ENCODE measurements at places on chromosomes 5 and 9.

- peak; percentile 2 for DNase-seq
These were observed 24.8 kb downstream of the SARDH start for GRCh38 chr9:133713150-133713959.

DNA sequence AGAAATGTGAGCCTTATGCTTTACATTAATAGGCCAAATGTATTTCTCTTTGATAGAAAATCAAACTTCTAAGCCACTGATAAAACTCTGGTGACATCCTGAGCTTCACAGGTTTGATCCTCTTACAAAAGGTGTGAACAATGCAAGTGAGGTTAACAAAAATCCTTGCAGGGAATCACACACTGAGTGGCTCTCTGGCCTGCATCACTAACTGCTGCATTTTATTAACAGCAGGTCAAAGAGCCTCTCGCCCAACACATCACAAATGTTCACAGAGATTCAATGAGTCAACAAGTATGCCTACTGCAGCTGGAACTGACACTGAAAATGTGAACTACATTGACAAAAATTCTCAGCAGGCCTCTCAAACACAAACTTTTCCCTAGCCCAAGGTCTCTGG is 122.3 kb downstream of the SEMA5A start:
- no peak for DNase-seq

GRCh38 chr5:129244478-129244877 is 149.9 kb downstream of the ISOC1 start:
- DNase-seq: no peak

DNA sequence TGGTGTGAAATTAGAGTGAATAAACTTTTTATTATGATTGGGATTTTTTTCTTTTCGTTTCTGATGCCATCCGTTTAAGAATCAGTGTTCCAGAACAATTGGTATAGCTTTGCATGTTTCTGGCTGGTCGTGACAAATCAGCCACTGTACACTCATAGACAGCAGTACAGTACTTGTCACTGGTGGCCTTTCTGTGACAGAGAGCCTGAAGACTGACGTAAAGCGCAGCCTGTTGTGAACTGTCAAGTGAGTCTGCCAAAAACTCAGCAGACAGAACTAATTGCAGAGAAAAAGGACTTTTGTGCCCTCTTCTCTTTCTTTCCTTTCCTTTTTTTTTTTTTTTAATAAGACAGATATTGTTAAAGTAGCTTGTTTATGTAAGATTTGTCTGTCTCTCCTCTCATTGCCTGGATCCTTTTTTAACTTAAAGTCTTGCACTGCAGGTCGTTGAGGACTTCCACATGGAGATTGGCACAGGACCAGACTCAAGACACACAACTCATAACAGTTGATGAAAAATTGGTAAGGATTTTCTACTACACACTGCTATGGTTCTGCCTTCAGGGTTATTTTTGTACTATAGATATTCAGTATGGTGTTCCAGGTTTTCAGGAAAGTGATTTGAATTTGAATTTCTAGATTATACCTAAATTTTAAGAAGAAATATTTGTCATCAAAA is 42.7 kb downstream of the NDUFS4 start:
- DNase-seq: no peak

- no peak for DNase-seq
These were observed 451.3 kb downstream of the LRRC70 start for GRCh38 chr5:63029891-63030290.

DNA sequence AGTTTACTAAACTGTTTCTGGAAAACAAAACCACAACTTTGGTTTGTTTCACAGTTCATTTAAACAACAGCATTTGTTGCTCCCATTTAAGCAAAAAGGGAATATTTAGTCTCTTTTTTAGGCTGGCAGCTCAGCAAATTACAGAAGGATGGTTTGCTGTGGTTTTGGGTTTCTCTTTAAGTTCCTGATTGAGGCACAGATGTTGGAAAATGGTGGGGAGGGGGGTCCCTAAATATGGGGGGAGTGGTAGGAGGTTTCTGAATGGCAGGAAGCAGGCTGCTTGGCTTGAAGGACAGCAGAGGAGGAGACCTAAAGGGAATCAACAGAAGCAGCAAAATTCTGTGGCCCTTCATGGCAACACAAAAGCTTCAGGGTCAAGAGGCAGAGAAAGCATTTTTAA is 263.4 kb downstream of the ZSWIM6 start:
- no peak for DNase-seq

- no peak for DNase-seq
These were observed 265.0 kb downstream of the GOLPH3 start for GRCh38 chr5:31909073-31909472.

DNA sequence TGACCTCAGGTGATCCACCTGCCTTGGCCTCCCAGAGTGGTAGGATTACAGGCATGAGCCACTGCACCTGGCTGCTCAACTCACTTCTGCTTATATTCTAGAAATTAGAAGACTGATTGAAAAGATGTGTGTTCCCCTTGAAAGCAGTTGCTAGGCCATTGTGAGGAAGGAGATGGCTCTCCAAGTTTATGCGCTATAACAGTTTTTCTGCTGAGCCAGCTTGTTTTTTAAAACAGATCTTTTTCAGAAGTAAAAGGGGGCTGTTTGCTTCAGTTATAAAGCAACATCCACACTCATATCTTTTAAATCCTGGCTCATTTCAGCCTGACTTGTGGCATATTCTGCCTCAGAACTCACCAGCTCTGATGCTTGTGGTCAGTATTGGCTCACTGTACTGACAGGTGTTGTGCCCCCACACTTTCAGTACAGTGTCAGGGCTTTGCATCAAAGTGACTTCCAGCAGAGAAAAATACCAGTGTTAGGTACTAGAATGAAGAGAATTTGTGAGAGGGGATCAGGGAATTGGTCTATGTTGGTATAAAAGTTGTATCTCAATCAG is 49.4 kb downstream of the NUP214 start:
- DNase-seq: no peak

GRCh38 chr5:148427370-148428042 is 43.7 kb downstream of the FBXO38 start:
- DNase-seq: no peak

- DNase-seq: no peak
These were observed 68.5 kb downstream of the TENT4A start for GRCh38 chr5:6781716-6782115.

- no peak for DNase-seq
These were observed 56.1 kb upstream of the MVB12B start for GRCh38 chr9:126270556-126270955.

DNA sequence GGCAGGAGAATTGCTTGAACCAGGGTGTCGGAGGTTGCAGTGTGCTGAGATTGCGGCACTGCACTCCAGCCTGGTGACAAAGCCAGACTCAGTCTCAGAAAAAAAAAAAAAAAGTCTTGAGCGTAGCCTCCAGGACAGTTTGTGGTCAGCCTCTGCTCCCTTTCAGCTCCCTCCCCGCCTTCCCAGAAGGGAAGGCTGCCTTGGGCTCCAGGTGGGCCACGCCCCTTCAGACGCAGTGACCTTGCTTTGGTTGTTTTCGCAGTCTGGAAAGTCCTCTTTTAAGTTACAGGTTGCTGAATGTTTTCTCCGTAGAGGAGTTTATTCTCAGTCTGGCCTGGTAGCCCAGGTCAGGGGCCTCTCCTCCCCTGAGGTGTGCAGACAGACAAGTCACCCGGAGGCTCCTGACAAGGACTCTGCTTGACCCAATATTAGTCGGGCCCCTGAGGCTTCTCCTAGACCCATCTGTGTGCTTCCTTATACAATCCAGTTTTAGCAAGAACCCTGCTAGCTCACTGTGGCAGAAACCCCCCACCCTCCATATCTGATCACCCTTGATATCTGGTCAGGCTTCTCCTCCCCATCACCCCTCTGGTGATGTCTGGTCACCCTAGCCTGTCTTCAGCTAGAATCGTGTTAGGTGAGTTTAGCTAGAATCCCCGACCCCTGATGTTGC is 31.6 kb upstream of the N4BP3 start:
- DNase-seq: no peak

GRCh38 chr9:128946571-128947276 is 679 bp downstream of the DOLK start:
- no peak for DNase-seq

DNA sequence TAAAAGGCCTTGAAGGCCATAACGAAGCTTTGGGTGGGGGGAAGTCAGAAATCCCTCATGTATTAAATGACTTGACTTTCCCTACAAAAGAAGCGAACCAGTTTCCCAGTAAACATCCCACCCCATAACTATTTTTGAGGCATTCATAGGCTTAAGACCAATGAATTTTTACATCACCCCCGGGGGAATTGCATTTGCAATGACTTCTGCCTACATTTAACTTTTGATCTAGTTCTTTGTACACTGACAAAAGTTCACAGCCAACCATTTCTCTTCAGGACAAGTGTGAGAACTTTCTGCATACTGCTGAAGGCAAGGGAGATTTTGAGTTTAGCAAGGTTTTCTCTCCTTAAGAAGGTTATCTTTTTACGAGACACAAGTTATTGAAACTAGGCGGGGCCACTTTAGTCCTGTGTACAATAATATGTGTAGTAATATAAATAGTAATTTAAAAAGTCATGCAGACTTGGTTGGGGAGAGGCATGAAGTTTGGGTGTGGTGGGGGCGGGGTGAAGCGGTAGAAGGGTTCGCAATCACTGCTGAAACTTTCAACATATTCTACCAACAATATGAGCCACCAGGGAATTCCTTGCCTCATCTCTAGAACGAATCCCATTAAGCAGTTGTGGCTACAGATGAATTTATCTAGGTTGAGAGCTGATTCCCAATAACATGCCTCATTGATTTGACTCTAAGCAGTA is 2.5 kb downstream of the TJP2 start:
- DNase-seq: no peak

- no peak for DNase-seq
These were observed 31.4 kb upstream of the SYK start for GRCh38 chr9:90770182-90770738.

GRCh38 chr5:177491429-177491945 is 5.9 kb downstream of the PDLIM7 start:
- DNase-seq: peak; percentile 97

DNA sequence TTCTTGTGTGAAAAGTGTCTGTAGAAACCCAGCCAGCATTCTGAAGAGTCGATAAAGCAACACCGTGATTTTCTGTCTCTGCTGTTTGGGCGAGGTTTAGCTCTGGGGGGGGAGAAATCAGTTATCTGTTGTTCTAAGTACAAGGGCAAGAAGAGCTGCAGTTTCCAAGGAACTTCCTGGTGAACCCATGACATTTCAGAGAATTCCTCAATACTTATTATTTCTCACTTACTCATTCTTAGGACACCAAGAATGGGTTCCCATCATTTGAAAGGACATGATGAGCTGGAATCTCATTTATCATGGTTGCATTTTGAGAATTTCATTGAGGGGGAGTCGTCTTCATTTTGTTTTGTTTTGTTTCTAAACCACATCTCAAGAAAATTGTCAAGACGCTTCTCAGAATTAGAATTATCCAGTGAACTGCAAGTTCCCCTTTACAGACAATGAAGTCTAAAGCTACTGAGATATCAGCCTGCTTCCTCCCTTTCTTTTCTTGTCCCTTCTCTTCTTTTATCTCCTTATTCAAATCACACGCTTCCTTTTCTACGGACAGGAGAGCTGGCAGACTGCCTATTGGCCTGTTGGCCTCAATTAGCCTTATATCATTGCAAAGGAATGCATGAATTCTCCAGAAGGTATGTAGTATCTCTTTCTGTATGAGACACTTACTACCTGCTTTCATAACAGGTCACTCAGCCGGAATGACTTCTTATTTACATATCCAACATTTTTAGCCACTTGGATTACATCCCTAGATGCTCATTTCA is 53.7 kb downstream of the ZNF462 start:
- no peak for DNase-seq

GRCh38 chr5:110055302-110055701 is 365.6 kb downstream of the MAN2A1 start:
- no peak for DNase-seq

DNA sequence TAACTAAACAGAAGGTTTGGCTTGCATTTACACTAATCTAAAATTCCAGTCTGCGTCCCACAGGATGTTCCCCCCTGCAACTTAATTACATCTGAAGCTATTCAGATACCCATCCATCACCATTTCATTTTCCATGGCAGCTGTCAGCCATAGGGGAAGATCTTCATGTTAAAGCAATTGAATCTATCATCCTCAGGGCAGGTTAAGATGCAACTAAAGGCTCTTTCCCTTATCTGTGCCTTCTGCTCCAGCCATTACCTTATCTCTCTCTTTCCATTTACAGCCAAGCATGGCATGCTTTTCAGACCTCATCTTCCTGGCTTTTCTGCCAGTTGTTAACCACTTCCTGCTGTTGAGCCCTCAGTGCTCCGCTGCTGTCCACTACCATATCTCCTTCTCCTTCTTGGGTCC is 15.8 kb upstream of the HACD4 start:
- DNase-seq: no peak

- DNase-seq: no peak
These were observed 2.6 kb upstream of the TMEM268 start for GRCh38 chr9:114608525-114608796.

DNA sequence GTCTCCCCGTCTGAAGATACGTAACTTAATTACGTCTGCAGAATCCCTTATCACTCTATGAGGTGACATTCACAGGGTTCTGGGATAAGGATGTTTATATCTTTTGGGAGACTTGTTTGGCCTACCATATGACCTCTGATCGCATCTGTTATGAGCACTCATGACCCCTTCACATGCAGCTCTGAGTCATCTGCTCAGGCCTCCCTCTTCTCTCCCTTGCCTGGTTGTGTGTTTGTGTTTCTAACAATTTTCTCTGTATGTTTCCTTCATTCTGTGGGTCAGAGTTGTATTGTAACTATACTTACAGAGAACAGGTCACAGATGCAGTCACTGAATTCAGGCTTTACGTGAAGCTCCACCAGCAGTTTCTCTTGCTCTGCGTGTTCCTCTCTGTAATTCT is 330.6 kb downstream of the TENT4A start:
- no peak for DNase-seq

DNA sequence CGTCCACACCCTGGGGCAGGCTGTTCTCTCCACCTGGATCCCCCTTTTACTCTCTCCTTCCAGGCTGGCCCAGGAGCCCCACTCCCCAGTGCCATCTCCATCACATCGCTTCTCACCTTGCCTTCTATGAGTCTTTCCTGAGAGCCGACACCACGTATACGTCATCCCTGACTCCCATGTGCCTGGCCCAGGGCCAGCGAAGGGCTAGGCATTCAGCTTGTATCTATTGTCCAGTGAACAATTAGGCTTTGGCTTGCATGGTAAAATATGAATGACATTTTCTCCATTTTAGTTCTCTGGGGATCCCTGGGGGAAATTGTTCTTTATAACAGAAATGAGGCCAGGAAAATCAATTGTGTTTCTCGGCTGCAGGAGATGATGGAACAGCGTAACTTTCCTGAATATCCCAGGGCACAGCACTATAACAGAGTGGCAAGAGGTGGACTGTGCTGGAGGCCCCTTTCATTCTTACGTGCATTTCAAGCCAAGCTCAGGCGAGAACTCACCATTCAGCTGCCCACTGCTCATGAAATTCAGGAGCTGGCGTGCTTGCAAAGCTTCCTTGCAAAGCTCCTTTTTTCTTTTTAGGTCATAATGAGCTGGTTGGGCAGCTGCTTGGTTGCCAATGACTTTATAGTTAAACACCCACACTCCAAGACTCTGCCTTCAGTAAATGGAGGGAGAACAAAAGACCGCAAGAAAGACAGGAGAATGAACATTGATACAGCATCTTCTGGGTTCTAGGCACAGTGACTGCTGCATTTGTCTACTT is 37.7 kb downstream of the NSG2 start:
- no peak for DNase-seq

Data from endothelial cell (in vitro differentiated cells).